Lung microvascular endothelial cell (primary cell): ENCODE measurements at places on chromosomes 7 and 10. TPM values are rescaled to one million over a fixed set of nuclear protein-coding genes. Genes with fewer than 3 reads are reported as not detected.

- no peak for DNase-seq
These were observed 412 bp upstream of the PPIA start for GRCh38 chr7:44796034-44796503.

GRCh38 chr10:54559498-54559897 is 241.5 kb downstream of the PCDH15 start:
- no peak for DNase-seq

SPDYE3 gene
- not detected in 2 replicates for total RNA-seq

PIK3AP1 gene
- total RNA-seq, result under 0.01 TPM in 1 of 2 replicates, not detected in the other

VENTX gene
- total RNA-seq, result not detected in 2 replicates
